ENCODE measurements at places on chromosomes 1 and 21.

- peak; percentile 94 for DNase-seq
Observed at GRCh38 chr1:246506674-246507481, at the start of gene SMYD3. SMYD3 (minus strand) TSS chr1:246507279.

GRCh38 chr1:17847111-17847510 is 92.0 kb downstream of the ACTL8 start:
- DNase-seq: no peak

GRCh38 chr1:234920136-234920842 is 208.3 kb downstream of the TOMM20 start:
- no peak for DNase-seq

DNA sequence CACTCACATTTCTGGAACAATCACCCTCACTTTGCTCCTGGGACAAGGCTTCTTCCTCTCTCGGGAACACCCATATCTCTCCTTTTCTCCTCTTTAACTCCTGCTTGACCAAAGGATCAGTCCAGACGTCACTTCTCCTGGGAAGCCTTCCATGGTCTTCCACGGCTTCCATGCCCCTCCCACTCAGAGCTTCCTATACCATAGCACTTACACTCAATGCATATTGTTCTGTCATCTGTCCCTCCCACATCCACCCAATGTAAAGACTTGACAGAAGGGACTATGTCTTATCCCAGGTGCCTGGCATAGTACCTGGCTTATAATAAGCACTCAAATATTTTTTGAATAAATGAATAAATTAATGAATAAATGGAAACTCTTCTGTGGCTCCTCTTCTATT is 28.2 kb downstream of the CD34 start:
- no peak for DNase-seq

- no peak for DNase-seq
Observed at GRCh38 chr1:32967888-32968568, 3.4 kb upstream of the RNF19B start.

GRCh38 chr1:9481048-9481447 is 58.2 kb upstream of the SLC25A33 start:
- no peak for DNase-seq

DNA sequence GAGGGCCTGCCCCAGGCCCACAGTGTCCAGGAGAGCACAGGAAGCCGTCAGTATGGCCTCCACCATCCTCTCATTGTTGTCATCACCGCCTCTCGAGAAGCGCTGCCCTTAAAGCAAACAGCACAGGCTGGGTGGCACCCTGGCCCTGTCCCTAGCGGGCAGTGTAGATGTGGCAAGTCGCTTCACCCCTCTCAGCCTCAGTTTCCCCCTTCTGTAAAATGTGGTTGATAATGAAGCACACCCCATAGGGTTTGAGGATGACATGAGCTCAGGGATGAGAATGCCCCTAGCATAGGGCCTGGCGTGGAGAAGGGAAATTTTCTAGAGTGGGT is 13.4 kb downstream of the PLA2G2F start:
- no peak for DNase-seq

DNA sequence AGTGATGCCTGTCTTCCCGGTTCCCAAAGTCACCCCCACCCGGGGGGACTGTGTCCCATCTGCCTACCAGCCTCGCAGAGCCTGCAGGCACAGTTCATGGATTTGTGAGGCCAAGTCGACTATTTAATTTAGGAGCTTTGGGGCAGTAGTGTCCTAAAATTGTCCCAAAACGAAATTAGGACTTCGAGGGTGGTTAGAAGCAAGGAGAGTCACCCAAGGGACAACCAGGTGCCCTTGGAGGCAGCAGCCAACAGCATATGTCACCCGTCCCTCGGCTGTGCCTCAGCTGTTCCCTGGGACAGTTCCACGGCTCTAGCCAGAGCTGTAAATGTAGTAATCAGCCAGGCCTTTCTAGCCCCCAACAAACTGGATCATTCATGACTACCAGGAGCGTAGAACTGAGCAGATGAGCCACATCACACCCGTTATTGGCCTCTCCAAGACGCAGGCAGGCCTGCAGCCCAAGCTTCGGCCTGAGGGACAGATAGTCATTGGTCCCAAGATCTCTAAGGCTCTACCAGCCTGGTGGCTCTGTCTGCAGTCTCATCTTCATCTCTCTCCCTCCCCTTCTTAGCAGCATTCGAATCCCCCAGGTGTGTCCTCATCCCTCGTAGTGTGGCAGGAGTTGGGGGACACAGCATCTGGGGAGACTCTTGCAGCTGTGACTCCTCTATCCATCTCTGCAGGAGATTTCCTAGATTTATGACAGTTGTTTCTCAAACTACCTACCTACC is 2.9 kb downstream of the PAX7 start:
- no peak for DNase-seq

DNA sequence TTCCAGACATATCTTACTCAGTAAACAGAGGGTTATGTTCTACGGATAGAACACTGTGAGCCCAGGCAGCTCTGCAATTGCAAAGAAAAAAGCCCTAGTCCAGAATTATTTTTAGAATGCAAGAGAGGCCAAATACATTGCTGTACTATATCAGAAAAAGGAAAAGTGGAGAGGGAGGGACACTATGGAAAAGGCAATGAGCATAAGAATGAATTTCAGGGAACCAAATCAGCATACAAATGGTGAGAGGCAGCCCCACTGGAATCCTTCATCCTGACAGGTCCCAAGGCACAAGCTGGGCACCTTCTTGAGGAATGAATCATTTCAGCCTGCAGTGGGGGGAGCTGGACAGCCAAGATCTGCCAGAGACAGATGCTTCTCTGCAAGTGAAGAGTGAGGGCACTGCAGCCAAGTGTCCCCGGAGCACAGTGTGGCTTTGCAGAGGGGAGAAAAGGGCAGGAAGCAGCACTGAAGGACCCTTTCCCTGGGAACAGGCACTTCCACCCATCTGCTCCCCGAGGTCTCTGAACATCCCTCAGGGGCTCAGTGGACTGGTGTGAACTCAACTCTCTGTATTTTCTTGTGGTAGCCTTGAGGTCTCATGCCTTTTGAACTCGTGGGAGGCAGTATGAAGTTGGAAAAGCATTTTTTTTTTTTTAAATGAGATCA is 115.6 kb downstream of the XCL2 start:
- DNase-seq: peak; percentile 56

DNA sequence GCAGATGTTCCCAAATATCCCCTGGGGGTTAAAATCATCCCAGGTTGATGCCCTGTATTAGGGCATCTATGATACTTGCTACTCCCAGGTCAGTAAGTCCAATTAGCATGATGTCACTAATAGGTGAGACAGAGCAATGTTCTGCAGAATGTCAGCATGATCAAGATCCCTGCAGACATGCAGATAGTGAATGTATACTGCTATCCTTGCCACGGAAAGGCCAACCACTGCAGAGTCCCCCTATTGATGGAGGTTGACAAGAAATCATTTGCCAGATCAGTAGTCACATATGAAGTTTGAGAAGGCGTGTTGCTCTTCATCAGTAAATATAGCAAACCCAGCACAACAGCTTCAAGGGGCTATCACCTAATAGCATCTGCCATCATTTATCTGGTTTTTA is 97.4 kb downstream of the SETD4 start:
- no peak for DNase-seq

DNA sequence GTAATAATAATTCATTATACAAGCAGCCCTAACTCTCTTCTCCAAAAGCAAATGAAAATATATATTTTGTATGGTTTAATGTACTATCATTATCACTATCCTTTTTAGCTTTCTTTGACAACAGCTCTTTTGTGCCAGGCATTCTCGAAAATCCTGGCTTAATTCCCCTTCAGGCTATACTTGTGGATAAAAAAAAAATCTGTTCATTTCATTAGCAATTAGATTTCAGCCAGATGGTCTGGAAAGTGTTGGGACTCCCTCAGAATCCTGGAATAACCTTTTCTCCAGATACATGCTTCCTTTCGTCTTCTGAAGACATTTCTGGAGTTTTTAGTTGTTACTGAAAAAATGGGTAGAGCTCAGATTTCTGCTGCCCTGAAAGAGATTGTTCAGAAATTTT is 83.4 kb upstream of the PLPPR4 start:
- no peak for DNase-seq

DNA sequence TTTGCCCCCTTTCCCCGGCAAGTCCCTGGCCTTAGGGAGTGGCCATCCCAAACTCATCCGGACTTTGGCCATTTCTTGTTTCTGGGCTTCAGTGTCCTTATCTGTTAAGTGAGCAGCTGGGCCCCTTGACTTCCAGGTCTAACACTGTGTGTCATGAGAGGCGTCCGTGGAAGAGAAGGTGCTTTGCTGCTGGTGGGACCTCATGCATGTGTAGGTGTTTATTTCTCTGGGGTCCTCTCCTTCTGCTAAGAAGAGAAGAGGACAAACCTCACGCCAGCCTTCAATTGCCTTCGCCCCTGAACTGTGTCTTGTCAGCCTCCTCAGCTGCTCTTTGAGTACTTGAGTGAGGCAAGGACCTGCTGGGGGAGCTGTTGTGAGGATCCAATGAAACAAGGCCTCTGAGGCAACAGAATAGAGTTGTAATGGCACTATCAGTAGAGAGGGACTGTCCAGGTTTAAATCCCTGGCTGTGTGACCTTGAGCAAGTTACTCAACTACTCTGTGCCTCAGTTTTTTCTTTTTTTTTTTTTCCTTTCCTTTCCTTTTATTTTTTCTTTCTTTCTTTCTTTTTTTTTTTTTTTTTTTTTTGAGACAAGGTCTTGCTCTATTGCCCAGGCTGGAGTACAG is 72.5 kb downstream of the RUNX3 start:
- DNase-seq: no peak

DNA sequence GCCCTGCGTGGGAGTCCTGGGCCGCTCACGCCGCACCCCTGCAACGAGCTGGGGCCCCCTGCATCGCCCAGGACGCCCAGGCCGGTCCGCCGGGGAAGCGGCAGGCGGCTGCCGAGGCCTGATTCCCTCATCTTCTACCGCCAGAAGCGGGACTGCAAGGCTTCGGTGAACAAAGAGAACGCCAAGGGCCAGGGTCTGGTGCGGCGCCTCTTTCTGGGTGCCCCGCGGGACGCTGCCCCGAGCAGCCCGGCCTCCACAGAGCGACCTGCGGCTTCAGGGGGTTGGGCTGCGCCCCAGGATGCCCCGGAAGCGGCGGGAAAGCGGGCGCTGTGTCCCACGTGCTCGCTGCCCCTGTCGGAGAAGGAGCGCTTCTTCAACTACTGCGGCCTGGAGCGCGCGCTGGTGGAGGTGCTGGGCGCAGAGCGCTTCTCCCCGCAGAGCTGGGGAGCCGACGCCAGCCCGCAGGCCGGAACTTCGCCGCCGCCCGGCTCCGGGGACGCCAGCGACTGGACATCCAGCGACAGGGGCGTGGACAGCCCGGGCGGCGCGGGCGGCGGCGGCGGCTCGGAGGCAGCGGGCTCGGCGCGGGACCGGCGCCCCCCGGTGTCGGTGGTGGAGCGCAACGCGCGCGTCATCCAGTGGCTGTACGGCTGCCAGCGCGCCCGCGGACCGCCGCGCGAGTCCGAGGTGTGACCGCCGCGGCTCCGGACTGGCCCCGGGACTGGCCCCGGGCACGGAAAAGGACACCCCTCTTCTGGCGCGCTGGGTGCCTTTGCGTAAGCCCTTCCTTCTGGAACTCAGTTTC is 2.7 kb downstream of the FAM110D start:
- peak; percentile 76 for DNase-seq

DNA sequence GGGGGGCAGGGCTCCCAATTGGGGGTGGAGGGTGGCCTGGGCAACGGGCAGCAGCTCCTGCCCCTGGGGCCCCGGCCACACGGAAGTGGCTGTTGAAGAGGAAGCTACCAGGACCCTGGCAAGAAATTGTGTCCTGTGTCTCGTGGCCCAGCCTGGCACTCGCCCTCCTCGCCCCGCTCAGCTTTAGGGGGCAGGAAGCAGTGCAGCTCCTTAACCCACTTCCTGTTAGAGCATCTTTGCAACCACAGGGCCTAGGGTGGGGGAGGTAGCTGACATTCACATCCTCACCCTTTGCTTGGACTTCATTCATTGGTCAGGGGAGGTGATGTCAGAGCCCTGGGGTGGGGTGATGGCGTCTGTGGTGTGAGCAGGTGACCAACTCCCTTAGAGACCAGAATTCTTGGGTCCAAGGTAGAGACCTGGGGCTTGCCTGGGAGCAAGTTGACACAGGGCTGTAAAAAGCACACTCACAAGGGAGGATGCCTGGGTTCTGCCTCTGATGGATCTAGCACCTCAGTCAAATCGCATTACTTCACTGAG is at the start of gene ARHGAP30:
Gene ARHGAP30, minus strand, starts transcription at position 161 of the 540 bp plus-strand sequence. CDS start 267 bp downstream, outside the sequence.
- DNase-seq: no peak

DNA sequence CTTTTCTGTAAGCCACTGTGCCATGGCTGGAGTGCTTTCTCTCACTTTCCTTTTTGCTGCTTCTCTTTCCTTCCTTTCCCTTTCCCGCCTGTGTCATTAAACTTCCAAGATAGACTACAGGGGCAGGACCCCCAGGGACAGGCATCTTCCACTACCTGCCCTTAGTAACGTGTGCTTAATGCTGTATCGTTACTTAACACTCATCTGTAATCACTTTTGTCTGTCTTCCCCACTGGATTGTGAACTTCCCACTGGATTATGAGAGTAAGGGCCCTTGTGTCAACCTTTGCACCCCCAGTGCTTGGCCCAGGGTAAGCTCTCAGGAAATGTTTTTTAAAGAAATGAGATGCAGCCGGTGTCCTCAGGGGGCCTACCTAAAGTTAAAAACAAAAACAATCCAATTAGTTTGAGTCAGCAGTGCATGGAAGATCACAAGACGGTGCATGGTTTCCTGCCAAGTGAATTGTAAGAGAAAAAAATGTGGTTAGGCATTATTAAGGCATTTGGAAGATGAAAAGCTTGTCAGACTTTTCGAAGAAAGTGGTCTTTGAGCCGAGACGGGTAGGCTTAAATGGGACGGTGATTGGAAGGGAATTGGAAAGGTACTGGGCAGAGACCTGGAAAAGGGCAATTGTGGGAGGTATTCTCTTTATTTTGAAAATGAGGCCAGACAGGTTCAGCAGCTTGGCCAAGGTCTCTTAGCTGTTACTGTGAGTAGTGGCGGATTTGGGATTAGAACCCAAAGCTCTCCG is 958 bp downstream of the LYPLAL1 start:
- peak; percentile 88 for DNase-seq

GRCh38 chr1:150535511-150536287 is 13.5 kb upstream of the ADAMTSL4 start:
- peak; percentile 56 for DNase-seq

DNA sequence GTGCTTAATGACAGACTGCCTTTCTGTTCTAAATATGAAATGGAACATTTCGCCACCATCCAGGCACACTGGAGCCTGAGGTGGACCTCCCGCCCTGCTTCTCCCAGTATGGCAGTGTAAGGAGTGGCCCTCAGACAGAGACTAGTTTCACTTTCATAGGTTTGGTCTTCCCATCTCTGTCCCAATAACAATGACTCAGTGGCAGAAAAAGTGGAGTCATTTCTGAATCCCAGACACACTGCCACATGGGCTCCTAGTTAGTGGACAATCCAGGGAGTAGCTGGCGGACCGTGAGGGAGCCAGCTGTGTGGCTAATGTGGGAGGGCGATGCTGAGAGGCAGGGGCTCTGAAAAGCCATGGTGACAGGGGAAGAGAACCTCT is 95.6 kb upstream of the TSPAN2 start:
- peak; percentile 34 for DNase-seq

GRCh38 chr1:11013160-11013531 is 692 bp downstream of the TARDBP start:
- DNase-seq: no peak

- DNase-seq: no peak
Observed at GRCh38 chr21:25487046-25487594, 120.2 kb downstream of the MRPL39 start.
